ENCODE measurements at places on chromosomes 11 and 22.

- no peak for DNase-seq
Measured at GRCh38 chr11:80727315-80727714, 1286.5 kb upstream of the TENM4 start.

DNA sequence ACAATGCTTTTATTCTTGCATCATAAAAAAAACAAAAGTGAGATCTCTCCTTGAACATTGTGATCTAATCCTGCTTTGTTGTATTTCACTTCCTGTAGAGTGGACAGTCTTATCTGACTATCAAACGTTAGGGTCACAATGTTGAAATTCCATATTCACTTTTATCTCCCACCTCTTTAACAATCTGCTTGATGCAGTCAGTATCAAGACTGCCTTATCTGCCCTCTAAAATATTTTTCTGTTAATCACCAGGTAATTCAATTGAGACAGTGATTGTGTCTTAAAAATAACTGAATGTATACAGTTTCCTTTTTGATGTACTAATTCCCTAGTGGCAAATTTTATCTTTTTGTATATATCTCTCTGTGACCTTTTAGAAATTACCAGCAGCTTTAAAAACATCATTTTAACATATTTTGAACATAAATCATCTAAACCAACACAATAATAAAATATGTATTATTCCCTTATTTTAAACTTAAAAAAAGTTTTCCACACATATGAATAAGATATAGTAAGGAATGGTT lies 143.1 kb upstream of the MPPED2 start:
- no peak for DNase-seq

DNA sequence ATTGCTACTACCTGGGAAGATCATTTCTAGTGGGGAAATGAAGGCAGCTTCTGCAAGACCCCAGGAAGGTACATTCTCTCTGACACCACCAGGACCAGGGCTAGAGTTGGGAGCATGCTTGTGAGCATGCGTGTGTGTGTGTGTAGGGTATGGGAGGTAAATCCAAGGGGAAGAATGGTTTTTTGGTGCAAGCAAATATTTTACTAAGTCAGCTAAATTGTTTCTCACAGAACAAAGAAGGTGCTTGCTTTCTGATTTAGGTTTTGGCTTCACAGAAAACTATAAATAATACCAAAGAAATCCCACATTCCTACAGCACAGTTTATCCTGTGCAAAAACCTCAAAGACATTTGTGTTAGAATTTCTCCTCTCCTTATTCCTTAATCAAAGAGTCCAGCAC lies 344.0 kb upstream of the CCDC90B start:
- no peak for DNase-seq

DNA sequence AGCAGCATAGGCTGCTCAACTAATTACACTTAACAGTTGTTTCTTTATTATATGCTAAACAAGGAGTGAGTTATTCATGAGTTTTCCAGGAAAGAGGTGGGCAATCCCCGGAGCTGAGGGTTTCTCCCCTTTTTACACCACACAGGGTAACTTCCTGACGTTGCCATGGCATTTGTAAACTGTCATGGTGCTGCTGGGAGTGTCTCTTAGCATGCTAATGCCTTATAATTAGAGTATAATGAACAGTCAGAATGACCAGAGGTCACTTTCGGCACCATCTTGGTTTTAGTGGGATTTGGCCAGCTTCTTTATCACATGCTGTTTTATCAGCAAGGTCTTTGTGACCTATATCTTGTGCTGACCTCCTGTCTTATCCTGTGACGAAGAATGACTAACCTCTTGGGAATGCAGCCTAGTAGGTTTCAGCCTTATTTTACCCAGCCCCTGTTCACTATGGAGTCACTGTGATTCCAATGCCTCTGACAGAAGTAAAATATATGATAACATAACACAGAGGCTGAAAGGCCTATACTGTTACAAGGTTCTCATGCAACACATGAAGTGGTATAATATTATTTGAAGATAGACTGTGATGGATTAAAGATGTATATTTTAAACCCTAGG lies 41.3 kb upstream of the RDX start:
- no peak for DNase-seq

DNA sequence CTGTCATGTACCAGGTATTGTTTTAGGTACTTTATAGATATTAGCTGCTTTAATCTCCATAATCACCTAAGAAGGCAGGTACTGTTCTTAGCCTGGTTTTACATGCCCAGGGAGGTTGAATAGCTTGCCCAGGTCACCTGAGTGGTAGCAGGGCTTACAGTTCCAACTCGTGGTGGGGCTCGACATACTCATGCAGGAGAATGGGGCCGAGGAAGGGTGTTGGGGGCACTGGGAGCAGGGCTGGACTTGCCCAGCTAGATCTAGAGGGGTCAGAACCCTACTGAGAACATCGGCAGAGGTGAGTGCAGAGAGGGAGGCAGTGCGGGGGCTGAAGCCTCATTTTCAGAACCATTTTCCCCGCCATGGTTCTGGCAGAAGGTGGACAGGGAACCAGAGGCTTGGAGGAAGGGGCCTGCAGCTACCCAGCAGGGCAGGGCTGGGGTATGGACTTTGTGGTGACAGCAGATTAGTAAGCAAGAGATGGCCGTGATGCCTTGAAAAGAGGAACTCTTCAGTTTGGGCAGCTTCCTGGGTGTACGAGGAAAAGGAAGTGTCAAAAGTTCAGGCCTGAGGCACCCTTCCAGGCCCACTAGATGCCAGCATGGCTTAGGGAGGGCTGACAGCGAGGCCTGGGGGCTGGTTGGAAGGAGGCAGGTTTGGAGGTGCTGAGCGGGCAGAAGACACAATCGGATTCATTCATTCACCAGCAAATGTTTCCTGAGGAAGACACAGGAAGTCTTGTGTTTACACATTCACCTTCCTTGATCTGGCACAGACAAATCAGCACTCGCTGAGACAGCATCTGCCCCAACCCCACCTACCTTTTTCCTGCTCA lies 54.7 kb upstream of the LYVE1 start:
- DNase-seq, result no peak

DNA sequence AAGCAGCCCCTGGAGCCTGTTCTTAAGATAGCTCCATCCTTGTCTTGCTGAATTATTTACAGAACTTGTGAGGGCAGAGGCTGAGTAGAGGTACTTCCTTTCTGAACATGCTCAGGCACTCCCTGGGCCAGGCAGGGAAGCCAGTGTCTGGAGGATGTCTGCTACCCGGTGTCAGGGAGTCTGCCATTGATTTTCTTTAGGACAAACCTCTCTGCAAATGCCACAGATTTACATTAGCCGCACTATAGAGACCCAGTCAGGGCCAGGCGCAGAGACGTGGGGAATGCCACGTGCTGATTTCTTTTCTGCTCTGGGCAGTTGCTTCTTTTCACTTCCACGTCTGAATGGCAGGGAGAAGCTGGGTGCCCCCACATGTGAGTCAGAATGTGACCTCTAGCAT lies 585.5 kb downstream of the NTM start:
- DNase-seq, result no peak

GRCh38 chr11:64224891-64225607 lies 937 bp downstream of the TRPT1 start:
- no peak for DNase-seq

GRCh38 chr11:12585861-12586260 lies 88.4 kb upstream of the TEAD1 start:
- DNase-seq, result no peak

- DNase-seq, result no peak
Measured at GRCh38 chr11:63262547-63262946, 19.1 kb upstream of the SLC22A25 start.

DNA sequence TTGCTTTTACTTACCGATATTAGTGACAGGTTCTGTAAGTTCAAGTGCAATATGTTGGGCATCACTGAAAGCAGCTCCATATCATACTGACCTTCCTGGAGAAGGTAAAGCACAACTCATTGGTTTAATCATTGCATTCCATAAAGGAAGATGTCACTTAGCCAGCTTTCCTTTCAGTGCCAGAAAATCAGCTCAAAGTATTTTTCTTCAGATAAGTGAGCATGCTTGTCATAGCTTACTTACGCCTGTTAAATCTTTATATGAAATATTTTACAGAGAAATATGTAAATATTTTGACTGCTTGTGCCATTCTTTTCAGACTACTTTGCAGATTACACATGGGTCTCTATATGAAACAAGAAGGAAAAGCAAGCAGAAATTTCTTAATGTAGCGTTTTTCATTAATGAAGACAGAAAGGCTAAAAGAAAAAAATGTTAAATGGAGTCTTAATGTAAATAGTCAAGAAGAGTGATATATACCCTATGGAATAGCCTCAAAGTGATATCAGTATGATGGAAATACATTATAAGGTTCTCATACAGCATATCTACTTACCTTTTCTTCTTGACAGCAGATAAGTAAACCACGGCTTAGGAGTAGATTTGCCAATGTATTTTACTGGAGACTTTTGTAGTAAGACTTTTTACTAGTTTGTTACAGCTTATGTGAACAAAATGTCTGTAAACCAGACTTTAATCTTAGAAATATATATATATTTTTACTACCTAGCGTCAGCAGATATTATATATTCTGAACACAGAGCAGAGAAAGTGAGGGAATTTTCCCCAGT lies 649.7 kb downstream of the METTL15 start:
- no peak for DNase-seq

- DNase-seq, result no peak
Measured at GRCh38 chr11:120494595-120494994, 17.0 kb upstream of the GRIK4 start.

DNA sequence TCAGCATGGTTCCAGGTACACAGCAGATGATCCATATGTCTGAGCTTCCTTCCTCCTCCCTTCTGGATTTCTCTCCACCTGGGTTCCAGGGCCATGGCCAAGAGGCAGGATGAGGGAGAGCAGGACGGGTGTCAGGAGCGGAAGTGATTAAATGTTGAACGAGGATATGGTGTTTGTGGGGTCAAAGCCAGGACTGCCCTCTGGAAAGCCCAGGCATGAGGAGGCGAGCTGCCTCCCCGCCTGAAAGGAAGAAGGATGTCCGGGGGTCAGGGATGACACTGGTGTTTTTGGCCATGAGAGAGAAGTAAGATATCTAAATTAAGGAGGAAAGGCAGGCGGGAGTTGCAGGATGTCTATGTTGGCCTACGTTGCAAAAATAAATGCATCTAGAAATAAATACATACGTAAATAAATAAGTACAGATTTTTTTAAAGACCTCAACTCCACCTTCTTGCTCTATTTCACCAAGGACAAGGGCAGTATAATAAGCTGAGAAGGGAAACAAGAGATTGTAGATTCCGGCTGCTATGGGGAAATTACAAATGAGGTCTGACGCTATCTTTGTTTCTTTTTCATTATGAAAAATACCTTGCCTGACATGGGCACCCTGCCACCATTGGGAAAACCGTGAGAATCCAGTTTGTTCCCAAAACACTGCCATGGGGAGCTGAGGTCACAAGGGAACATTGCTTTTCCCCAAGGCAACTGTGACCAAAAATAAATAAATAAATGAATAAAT lies 27.6 kb upstream of the LIPT2 start:
- DNase-seq, result no peak

DNA sequence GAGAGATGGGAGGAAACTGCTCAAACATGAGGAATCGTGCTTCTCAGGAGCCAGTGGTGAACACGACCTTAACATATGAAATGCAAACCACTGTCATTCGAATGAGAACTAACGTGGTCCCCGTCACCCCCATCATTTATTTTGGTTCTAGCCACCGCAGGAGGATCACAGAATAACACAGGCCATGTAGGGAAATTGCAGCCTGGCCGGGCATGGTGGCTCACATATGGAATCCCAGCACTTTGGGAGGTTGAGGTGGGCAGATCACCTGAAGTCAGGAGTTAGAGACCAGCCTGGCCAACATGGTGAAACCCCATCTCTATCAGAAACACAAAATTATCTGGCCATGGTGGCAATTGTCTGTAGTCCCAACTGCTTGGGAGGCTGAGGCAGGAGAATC lies 27.1 kb downstream of the KRTAP5-5 start:
- DNase-seq, result peak; percentile 9

DNA sequence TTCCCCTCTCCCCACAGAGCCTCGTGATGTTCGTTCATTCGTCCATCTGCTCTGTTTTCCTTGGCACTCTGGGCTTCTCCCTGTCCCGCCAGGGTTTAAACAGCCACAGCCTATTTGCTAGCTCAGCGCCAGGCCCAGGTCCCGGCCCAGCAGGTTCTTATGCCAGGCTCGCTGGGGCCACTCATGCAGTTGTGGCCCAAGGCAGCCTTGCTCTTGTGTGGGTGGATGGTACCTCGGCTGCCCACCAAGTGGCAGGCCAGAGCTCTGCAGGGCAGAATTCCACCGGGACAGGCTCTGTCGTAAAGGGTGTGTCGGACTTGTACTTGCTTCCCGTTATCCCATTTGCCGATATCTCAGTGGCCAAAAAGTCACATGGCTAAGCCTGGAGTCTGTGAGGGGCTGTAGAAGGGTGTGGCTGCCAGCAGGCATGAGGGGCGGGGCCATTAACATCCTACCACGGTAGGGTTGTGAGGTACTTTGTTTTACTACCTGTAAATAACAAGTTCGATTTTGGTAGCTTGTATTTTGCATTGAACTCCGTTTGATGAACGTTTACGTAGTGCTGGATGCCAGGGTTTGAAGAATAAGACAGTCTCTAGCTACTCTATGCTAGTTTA lies 7.9 kb downstream of the FAM118A start:
- DNase-seq, result no peak

GRCh38 chr11:125455851-125456250 lies 40.2 kb downstream of the FEZ1 start:
- no peak for DNase-seq

DNA sequence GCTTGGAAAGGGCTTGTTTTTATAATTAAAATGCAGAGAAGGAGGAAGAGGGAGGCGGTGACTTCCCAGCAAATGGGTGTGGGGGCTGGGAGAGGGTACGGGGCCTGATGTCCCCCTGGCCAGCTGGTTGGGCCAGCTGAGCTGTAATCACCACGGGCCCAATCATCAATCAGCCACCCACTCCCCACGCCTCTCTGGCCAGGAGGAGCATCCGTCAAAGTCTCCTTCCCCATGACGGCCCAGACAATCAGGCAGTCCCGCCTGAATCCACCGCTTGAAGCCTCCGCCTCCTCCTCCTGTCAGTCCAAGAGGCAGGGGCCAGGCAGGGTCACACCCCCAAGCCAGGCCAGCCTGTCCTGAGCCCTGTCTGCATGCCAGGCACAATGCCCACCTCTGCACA lies 13.3 kb upstream of the CABP7 start:
- DNase-seq, result no peak

GRCh38 chr11:114122686-114123085 lies 63.2 kb downstream of the ZBTB16 start:
- no peak for DNase-seq

DNA sequence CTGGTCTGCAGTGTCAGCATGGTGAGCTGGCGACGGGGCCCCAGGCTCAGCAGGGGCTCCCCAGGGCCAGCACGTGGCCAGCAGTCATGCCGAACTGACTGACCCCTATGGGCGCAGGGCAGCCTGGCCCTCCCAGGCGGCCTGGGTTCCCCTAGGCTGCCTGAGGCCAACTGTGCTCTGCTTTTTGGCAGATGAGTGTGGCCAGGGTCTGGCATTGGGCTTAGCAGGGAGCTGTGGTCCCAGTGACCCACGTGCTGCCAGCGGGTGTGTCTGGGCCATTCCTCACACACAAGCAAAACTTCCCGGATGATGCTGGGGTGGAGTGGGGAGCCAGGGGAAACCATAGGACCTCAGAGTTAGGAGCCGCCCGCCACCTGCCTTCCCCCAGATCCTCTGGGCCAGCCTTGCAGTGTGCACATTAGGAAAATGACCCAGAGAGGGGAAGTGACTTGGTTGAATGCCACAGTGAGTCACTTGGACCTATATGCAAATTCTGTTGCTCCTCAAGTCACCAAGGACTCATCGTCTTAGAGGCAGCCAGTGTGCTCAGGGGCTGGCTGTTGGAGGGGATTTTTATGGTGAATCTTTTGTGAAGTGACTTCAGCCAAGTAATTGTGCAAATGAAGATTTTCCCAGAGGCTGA lies 6.5 kb downstream of the ADORA2A start:
- DNase-seq, result no peak

Data from pancreas (tissue), 10 donors.